ENCODE measurements at places on chromosomes 11 and 22.

DNA sequence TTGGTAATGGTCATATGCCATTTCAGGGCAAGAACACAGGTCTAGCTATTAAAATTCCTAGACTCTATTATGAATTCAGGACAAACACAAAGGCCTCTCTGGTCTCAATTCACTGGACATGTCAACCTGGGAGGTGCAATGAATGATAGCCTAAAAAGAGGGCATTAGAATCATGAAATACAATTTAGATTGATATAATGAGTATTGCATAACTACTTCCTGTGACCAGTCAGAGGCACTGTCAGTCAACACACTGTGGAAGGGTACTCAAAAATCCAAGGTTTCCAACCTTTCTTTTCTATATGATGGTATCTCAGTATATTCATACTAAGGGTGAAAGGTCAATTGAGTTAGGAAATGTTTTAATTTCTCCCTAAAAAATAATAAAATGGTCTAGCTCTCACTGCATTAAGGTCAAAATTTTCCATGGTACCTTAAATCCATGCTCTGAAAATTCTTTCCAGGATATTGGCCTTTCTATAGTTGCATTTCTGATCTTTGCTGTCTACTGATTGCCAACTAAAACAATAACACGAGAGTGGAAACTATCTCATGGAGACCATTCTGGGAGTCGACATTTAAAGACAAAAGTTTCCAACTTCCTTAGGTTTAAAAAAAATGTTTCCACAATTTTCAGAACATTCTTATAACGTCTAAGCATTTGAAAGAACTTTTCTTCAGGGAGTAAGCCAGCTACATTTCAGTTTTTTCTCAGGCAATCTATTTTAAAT lies 81.7 kb upstream of the APOA1 start:
- DNase-seq, result no peak

- no peak for DNase-seq
These were observed 373.5 kb downstream of the GUCY1A2 start for GRCh38 chr11:106644824-106645223.

DNA sequence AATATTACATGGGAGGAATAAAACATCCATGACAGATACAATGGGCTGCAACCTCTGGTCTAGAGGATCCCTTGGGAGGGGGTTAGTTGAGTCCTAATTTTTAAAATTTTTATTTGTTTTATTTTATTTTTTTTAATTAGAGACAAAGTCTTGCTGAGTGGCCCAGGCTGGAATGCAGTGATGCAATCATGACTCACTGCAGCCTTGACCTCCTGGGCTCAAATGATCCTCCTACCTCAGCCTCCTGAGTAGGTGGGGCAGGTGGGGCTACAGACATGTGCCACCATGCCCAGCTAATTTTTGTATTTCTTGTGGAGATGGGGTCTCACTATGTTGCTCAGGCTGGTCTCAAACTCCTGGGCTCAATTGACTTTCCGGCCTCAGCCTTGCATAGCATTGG lies 43.1 kb downstream of the FDX1 start:
- DNase-seq, result no peak

- DNase-seq, result no peak
These were observed 890.5 kb downstream of the BRD1 start for GRCh38 chr22:48937032-48937639.

GRCh38 chr11:27194976-27195375 lies 154.4 kb downstream of the BBOX1 start:
- DNase-seq, result no peak

DNA sequence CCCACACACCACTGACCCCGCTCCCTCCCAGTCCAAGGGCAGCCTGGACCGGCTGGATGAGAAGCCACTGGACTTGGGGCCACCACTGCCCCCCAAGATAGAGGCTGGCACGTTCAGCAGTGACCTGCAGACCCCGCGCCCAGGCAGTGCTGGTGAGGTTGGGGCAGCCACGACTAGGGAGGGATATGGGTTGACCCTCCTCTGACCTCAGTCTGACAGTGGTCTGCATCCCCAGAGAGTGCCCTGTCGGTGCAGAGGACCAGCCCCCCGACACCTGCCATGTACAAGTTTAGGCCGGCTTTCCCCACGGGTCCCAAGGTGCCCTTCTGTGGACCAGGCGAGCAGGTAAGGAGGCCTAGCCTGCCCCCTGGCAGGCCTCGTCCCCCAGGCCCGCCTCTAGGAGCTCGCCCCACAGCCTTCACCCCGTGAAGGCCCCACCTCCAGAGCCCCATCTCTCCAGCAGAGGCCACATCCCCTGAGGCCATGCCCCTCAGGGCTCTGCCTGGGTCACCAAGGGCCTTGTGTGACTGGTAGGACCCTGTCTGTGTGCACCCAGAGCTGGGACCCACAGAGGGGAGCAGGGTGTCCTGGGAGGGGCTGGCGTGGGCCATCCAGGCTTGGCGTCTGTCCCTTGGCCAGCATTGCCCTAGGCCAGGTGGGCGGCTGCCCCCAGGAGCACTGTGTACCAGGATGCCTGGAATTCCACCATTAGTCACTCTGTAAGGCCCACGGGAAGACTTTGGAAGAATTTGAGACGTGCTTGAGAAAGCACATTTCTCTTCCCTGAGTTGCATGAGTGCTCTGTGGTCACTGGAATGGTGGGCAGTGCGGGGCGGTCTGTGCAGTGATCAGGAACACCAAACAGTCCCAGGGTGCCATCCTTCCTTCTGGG lies 9.4 kb downstream of the CCDC188 start:
- no peak for DNase-seq

DNA sequence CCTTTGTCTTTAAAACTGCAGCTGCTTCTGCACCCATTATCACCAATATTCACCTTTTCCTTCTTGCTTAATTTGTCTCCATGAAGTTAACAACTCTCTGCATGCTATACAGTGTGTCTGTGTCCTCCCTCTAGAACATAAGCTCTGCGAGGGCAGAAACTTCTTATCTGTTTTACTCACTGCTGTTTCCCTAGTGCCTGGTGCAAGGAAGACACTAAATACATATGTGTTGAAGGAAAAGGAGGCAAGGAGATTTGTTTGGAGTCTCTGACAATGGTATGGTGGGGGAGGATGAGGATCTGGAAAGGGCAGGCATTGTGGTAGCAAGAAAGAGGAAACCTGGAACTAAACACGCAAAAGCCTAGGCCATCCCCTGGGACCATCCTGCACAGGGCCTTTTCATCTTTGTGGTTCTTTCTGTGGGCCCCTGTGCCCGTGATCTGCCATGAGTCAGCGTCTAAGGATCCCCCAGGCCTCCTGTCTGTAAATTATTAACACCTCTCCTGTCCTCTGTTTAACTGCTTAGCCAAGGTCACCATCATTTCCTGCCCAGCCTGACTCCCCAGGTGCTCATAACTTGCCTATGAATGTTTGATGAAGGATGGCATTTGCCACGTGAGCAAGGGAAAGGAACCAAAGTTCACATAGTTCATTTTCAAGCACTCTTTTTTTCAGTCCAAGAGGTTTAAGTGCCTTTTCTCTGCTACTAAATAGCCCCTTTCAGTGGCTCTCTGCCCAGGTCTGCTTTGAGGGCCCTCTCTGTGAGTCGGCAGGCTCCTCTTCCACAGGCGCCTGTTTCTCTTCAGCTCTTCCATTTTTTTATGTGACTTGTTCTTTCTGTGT lies 131.1 kb downstream of the RASSF10 start:
- DNase-seq, result no peak

DNA sequence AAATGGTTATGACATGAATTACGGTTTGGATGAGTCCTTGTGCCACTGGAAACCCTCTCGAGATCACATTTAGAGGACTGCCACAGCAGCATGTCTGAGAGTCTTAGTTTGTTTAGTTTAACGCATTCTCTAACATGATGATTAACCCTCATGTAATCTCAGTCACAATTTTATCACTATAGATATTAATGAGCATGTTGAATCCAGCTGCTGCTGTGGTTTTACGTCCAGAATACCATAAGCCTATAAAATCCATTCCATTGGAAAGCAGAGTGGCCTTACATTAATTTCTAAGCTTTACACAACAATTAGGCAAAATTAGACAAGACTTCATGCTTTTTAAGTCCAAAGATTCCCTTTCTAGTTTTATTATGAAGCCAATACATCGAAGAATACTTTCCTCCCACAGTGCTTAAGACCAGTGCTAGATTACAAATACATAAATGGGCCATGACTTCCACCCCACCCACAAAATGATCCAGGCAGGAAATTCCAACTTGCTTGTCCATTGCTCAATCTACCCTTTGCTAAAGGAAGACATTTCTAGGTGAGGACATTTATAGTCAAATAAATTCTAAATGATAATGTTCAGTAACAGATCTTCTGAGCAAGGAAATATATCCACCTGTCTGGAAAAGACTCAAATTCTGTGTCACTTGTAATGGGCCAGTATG lies 3.5 kb upstream of the ELMOD1 start:
- DNase-seq, result no peak

- no peak for DNase-seq
These were observed 80.2 kb upstream of the NTM start for GRCh38 chr11:131290185-131290584.

DNA sequence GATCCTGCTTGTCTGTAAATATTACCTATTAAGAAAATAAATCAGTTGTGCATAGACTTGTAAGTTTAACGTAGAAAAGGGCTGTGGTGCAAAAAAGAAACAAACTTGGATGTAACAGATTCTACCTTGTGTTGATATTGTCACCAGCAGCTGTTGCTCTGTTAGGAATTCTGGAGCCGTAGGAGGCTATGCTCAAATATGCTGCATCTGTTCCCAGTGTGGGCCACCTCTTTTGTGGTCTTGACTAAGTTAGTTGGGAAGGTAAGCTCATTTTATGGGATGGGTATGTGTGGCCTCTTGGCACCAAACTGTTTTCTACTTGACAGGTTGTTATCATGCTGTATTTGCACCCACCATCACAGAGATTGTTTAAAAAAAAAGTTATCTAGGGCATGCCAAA lies 29.4 kb upstream of the RAG2 start:
- no peak for DNase-seq

DNA sequence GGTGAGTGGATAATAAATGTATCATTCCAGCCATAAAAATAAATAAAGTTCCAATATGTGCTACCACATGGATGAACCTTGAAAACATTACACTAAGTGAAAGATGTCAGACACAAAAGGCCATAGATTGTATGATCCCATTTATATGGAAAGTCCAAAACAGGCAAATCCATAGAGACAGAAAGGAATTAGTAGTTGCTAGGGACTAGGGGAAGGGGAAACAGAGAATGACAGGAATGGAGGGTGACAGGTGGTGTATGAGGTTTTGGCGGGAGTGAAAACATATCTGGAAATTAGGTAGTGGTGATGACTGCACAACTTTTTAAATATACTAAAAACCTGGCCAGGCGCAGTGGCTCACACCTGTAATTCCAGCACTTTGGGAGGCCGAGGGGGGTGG lies 15.2 kb upstream of the CARD10 start:
- no peak for DNase-seq

DNA sequence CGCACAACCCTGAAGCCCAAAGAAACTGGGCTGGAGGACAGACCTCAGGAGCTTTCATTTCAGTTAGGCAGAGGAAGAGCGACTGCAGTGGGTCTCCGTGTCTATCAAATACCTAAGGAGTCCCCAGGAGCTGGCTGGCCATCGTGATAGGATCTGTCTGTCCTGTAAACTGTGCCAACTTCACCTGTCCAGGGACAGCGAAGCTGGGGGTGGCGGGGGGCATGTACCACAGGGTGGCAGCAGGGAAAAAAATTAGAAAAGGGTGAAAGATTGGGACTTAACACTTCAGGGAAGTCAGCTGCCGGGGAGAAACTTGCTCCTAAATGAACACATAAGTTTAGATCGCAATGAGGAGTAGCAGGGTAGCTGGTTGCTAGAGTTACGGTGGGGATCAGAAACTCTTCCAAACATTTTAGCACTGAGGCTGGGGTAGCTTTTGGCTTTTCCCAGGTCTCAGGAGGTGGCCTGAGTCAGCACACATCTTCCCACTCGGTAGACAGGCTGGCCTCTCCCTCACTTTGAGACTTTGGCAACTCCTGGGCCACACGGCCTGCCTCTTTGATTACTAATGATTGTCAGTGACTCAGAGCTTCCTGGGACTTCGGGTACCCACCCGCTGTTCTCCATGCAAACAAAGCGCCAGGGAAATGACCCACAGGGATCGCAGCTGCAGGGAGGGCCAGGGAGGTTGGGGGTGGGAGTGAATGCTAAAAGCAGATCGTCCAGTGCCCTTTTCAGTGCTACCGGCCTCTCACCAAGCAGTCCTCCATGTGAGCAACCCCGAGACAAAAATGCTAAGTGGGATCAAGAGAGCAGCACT lies 2.9 kb upstream of the MTFP1 start:
- peak; percentile 19 for DNase-seq

- no peak for DNase-seq
These were observed 49.7 kb upstream of the CECR2 start for GRCh38 chr22:17319546-17319945.

GRCh38 chr11:17810746-17811145 lies 76.2 kb downstream of the KCNC1 start:
- no peak for DNase-seq

DNA sequence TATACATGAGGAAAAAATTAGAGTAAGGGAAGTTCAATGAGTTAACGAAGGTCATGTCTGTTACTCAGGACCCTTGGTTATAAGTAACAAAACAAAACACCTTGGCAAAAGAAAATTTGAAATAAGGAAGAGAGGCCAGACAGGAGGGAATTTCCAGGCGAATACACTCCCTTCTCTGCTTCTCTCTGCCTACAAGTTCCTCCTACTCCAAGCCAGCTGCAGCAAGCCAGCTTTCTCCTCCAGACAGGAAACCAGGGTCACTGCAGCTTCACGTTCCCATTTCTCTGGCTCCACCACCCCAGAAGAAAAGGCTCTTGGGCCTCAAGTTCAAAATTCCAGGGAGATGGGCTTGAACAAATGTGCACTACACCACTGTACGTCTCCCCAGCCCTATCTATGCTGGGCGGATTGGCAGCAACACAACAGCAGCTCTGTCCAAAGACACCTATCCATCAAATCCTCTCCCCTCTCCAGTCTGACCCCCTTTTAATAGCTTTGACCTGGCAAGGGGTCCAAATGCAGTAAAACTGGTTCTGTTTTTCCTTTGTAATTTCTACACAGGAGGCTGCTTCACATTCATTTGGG lies 27.7 kb downstream of the SMCO4 start:
- DNase-seq, result no peak

GRCh38 chr11:117933475-117933874 lies 4.3 kb upstream of the TMPRSS13 start:
- no peak for DNase-seq
